ENCODE measurements at places on chromosomes 5 and 9.

DNA sequence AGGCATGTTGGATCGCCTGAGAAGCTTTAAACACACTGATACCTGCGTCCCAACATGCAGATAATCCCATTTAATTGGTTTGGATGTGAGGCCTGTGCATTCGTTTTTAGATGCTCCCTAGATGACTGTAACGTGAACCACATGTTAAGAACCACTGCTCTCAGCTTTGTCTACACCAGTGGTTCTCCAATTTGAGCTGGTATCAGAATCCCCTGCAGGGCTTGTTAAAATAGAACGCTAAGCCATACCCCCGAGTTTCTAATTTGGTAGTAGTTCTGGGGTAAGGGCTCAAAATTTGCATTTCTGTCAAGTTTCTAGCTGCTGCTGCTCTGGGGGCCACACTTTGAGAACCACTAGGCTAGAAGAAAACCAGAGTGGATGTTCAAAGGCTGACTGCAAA is 74.7 kb downstream of the S1PR3 start:
- DNase-seq, result no peak

DNA sequence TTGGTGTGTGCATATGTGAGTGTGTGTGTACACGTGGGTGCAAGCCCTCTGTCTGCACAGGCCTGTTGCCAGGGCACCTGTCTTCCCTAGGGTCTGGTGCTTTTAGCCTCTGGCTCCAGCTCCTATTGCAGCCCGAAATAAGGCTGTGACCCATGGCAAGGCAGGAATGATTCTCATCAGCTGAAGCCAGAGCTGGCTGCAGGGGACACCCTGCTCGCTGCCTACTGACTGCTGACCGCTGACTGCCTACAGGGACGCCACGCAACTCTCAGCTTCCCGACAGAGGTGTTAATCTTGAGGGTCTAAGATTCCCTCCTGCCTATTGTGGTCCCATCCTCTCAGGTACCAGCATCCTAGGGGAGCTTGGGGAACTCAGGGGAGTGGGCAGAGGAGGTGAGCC is at the start of gene MYOZ3:
MYOZ3 (plus strand) TSS at position 166 of the 400 bp plus-strand sequence. CDS start 1,691 bp downstream, outside the sequence.
- no peak for DNase-seq

DNA sequence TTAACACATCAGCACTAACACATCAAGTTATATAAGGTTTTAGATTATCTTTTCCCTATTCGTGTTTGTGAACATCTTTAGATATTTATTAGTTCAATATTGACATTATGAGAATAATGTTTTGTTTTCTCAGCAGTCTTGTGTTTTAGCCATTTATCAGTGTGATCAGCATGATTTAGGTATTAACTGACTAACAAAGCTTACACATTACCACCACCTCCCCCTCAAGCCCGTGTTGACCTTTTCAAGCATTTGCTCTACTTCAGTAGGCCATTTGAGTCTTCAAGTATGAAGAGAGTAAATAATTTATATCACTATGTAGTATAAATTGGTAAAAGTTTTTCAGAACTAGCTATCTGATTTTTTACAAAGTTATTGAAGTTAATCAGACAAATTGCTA is 6.9 kb downstream of the PBX3 start:
- no peak for DNase-seq

DNA sequence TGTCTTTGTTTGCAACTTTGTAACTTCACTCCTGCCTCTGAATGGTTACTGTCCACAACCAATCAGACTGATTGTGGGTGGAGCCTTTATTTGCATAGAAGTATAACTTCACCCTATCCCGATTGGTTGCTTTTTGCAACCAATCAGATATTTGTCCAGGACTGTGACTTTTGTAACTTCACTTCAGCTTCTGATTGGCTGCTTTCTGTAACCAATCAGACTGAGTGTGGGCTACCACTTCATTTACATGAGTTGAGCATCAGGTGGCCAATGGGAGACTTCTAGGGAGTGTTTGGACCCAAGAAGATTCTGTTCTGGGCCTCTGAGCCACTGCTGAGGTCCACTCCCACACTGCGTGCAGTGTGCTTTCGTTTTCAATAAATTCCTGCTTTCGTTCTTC is 1810.7 kb upstream of the CDH6 start:
- no peak for DNase-seq

DNA sequence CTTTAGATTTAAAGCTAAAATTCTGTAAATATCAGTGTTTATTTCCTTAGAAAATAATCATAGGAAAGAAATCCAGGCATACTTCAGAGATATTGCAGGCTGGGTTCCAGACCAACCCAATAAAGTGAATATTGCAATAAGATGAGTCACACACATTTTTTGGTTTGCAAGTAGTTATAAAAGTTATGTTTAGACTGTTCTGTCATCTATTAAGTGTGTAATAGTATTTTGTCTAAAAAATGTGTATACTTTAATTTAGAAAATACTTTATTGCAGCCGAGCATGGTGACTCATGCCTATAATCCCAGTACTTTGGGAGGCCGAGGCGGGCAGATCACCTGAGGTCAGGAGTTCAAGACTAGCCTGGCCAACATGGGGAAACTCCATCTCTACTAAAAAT is 6.9 kb upstream of the RIC1 start:
- no peak for DNase-seq

GRCh38 chr5:77030097-77031071 is at the start of gene AGGF1:
AGGF1 (plus strand) TSS chr5:77030404; CDS start chr5:77030767, 363 bp downstream.
- DNase-seq, result peak; percentile 41

DNA sequence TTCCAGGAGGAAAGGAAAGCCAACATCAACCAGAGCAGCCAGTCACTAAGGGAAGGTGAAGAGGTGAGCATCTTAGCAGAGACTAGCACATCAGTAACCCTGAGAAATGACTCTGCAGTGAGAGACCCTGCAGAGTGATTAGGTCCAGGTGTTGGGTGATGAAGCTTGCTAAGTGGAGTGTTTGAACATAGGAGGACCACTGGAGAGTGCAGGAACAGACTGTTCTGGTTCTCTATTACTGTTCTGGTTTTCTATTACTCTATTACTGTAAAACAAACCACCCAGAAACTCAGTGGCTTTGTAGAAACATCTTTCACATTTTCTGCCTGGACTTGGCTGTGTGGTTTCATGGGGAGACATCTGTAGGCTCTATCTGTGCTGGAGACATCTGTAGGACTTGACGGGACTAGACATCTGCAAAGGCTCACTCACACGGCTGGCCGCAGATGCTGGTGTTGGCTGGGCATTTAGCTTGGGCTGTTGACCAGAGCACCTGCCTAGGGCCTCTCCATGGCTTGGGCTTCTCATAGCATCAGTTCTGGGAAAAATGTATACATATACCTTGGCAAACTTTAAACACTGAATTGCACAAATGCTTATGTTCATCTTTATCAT is 33.4 kb upstream of the SPATA31E1 start:
- DNase-seq, result no peak

DNA sequence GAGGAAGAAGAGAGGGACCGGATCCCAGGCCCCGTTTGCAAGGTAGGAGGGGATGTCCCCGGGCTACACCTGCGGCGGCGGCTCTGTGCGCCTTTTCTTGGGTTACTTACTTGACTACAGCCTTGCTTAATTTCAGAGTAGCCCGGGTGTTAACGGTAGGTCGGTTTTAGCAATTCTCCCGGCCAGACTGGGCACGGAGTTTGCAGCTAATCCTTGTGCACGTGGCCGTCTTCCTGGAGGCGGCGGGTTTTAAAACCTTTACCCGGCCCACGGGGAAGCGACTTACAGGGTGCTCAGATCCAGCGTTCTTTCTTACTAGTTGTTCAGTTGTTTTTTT is 313 bp downstream of the BRIX1 start:
- DNase-seq, result no peak

- DNase-seq, result no peak
Measured at GRCh38 chr5:143383988-143384387, 19.5 kb downstream of the NR3C1 start.

DNA sequence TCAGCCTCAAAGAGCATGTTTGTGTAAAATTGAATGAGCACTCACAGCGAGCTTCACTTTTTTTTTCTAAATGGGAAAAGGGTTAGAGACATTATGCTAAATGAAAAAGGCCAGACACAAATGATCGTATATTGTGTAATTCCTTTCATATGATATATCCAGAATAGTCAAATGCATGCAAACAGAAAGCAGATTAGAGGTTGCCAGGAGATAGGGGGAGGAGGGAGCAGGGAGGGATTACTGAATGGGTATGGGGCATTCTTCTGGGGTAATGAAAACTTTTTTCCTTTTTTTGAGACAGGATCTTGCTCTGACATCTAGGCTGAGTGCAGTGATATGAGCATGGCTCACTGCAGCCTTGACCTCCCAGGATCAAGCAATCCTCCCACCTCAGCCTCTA is 47.1 kb downstream of the DMAC1 start:
- no peak for DNase-seq

DNA sequence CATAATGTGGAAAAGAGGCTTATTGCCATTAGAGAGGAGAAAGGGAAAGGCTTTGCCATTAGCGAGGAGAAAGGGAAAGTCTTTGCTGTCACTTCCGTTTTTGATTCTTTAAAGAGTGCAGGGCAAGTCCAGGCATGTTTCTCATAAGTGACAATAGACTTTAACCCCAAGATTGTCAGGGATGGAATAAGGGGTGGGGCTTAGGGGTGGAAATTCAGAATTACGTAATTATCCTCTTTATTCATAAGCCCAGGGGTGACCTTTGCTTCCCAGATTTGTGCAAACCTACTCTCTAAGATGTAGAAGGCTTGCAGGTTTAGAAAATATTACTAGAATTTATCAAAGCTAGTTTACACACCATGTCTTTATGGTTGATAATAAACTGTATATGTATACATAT is 2.3 kb upstream of the PLK2 start:
- no peak for DNase-seq

DNA sequence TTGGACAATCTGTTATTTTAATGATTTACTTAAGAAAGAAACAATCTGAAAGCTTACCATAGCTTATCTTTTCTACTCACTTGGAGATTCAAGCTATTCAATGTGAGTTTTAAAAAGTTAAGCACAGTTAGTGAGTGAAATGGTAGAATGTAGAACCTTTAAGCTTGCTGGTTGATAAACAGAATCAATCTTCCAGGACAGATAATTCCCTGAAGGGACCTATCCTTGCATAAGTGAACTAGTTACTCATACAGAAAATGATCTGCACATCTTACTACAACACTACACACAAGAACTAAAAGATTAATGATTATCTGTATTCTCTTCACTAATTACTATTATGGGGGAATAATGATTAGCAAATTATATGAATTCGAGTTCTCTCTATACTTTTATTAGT is 165.6 kb downstream of the PALM2AKAP2 start:
- no peak for DNase-seq

DNA sequence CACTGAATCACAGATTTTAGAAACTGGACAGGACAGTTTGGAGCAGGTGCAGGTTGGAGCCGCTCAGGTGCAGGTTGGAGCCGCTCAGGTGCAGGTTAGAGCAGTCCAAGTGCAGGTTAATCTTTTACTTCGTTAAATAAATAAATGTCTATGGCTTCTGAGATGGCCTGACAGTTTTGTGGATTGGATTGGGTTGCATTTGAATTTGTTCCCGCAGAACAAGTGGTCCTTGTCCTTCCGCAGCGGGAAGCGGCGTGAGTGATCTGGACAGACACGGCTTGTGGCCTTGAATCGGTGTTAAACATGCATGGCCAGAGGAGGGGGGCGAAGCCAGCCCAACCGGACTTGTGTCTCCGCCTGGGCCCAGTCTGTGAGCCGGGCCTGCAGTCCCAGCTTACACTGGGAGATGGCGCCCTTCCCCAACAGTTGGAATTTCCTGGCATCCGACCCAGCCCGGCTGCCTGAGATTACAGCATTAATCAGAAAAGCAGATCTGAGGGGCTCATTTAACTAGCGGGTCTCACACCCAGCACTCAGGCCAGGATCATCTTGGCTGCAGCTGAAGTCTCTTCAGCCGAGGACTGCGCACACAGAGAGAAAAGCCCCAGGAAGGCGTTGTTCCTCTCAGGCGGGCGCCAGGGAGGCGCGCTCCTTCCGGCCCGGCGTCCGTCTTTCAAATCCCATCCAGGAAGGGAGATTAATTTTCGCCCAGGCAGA is 1.5 kb upstream of the OLFM1 start:
- DNase-seq, result no peak

- no peak for DNase-seq
Measured at GRCh38 chr9:113682297-113682771, 193.8 kb upstream of the ZNF618 start.

- DNase-seq, result no peak
Measured at GRCh38 chr5:135514116-135514515, 21.6 kb downstream of the NEUROG1 start.

DNA sequence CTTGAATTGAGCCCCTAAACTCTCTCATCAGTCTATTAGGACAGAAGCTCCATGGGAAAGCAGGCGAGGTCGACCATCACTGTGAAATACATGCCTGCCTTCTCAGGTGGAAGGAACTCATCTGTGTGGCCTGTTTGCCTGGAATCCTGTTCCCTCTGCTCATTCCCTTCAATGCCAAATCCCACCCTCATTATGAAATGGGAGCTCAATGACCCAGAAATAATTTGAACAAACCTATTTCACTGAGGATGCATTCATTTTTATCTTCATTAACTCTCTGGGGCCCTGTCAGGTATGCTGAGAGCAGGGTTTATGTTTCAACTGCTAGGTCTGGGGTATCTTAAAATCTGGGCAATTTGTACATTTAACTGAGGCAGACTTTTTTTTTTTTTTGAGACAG is 142.2 kb downstream of the MED27 start:
- DNase-seq, result no peak

DNA sequence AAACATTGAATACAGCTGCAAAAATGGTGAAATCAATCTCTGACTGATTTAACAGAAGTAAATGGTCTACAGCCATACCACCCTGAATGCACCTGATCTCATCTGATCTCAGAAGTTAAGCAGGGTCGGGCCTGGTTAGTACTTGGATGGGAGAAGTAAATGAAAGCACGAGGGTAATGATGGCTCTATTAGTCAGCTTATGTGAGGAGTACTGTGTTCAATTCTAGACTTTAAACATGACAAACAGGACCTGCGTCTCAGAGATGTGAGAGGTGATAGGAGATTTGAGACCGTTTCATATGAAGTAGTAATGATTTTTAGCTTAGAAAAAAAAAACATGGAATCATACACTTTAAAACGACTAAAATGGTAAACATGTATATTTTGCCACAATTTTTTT is 77.1 kb upstream of the SUSD1 start:
- no peak for DNase-seq

GRCh38 chr5:102875721-102876123 is 120.6 kb downstream of the PAM start:
- DNase-seq, result no peak

GRCh38 chr9:115170358-115171073 is 52.6 kb upstream of the TNC start:
- no peak for DNase-seq

GRCh38 chr5:53476019-53476418 is 4.4 kb upstream of the FST start:
- no peak for DNase-seq

GRCh38 chr5:110634475-110634874 is 92.0 kb downstream of the TMEM232 start:
- no peak for DNase-seq

GRCh38 chr9:113310538-113310937 is 7.4 kb upstream of the RNF183 start:
- no peak for DNase-seq

DNA sequence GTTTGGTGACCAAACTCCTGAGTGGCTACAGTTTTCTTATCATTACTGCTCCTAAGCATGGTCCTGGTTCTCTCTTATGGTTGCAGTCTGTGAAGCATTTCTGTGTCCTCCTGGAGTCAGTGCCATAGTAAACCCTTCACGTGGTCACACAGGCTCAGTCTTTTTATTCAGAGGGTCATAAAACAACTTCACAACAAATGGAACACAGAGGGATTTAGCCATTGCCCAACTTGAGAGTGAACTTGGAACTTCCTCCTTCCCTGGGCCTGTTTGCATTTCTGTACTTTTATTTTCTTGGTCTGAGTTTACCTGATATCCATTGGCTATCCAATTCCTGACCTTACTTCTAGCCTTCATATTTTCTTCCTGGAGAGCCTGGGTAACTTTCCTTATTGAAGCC is 144.9 kb downstream of the CCDC192 start:
- DNase-seq, result no peak
